ENCODE measurements at places on chromosomes 16 and 17.
A peak's percentile ranks its signal among the peaks of the same experiment; 100 is the strongest.

DNA sequence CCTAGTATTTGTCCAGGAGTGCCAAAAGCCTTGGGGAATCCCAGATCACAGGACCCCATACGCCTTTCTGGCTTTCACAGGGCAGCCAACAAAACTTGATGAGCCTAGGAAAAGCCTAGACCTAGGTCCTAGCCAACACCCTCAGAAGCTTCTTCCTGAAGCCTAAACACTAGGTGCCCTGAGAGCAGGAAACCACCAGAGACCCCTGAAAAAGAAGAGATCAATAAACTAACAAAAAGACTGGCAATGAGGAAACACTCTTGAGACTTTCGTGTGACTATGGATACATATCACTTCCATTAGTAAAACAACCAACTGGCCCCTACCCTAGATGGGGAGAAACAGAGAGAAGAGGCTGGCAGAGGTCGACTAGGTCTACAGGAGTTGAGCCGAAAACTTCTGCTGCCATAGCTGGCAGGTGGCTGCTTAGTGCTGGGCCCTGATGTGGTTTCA lies 1.2 kb downstream of the ORMDL3 start:
- no peak for DNase-seq

GRCh38 chr17:14748036-14748710 lies 447.3 kb downstream of the HS3ST3B1 start:
- no peak for DNase-seq

DNA sequence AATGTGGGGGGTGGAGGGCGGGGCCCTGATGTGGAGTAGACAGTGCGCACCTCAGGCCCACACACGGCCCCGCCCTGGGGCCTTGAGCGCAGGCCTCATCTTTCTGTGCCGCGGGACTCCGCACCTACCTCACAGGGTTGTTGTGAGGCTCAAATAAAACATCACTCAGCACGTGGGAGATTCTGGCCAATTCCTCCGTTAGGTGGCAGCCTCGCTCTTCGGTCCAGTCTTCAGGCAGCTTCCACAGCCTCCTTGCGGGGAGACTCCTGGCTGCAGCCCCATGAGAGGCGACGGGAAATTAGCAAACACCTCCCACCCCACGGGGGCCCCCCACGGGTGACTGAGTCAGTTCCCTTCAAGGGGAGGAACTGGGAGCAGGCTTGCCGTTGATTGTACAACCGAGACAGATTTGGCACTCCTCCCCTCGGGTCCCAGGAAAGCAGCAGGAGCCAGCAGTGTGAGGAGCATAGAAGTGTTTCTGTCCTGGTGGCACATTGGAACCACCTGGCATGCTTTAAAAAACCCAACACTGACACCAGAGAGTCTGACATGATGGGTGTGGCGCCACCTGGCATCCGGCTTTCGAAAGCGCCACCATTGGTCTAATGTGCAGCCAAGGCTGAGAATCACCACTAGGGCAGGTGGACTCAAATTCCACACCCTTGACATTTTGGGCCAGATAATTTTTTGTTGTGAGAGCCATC lies 7.6 kb downstream of the MRM1 start:
- peak; percentile 82 for DNase-seq

- peak; percentile 63 for DNase-seq
Measured at GRCh38 chr17:44385287-44386181, 3.9 kb downstream of the ITGA2B start.

GRCh38 chr17:64020056-64020766 lies at the start of gene ICAM2:
Gene ICAM2, minus strand, starts transcription at chr17:64020633. Its CDS starts 13,942 bp downstream, at chr17:64006691.
- DNase-seq = no peak

DNA sequence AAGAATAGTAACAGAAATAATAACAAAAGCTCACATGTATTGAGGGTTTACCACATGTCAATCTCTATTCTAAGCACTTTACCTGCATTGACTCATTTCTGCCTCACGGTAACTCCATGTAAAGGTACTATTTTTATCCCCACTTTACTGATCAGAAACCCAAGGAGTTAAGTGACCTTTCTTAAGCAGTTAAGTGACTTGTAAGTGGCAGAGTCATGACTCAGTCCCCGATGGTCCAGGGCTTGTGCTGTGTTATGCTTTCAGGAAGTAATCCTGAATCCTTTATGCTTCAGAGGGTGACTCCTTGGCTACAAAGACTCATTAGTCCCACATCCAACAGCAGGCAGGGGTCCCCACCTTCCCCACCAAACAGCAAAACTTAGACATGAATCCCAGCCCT lies 66.5 kb downstream of the MRM1 start:
- DNase-seq = no peak

GRCh38 chr17:42472709-42473521 lies 14.2 kb downstream of the ATP6V0A1 start:
- DNase-seq = no peak

DNA sequence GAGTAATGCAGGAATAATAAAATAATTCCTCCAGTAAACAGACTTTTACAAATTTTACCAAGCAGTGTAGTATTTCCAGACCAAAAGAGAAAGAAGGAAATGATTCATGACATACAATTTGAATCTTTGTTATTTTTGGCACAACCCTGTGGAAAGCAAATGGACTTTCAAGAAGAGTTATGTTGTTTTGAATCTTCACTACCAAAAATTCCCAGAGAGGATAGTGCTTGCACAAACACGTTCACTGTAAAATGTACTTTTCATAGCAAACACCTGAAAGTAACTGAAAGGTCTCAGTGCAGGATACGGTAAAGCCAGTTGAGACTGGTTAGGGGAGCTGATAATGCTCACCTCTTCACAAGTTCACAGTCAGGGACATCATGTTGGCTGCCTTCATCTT lies 107.1 kb downstream of the USP22 start:
- DNase-seq = no peak

DNA sequence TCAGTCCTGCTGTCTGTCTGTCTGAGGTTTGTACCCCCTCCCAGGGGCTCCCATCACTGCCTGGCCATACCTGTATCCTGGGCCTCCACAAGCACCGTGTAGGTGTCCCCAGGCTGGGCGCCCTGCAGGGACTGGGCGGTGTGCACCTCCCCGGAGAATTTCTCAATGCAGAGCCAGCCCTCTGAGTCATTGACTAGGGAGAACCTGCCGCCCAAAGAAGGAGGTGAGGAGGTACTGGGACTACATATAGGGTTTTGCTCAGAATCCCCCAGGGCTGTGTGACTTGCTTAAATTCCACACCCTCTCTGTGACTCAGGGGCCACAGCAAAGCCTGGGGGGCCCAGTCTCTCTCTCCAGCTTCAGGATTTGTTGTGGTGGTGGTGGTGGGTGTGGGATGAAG lies 7.6 kb downstream of the CDH16 start:
- DNase-seq = no peak

- DNase-seq = no peak
Measured at GRCh38 chr17:20706751-20707373, 127.3 kb downstream of the CDRT15L2 start.

DNA sequence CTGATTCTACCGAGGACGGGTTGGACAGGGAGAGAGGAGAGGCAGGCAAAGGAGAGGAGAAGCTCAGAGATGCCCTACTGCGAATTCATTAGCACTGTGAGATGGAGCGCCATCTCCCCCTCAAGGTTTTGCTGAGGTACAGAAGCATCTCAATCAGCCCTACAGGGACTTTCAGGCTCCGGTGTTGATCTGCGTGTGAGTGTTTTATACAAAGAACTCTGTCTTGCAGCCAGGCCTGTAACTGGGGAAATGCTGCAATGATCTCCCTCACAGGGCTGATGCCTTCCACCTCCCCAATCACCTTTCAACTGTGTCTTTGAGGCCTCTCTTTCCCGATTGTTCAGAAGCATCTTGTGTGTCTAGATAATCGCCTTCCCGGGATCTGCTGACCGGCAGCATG lies 74.8 kb downstream of the IRX6 start:
- DNase-seq = no peak
